Hematopoietic multipotent progenitor cell (in vitro differentiated cells): ENCODE measurements at places on chromosomes 3 and 15.

GRCh38 chr3:2211568-2211967 lies 112.9 kb downstream of the CNTN4 start:
- DNase-seq = no peak

GRCh38 chr3:132722165-132723023 lies at the start of gene NPHP3:
Gene NPHP3 (minus strand): TSS chr3:132722409. CDS start chr3:132722355, 54 bp downstream.
- DNase-seq = peak; percentile 94

GRCh38 chr15:91605576-91605975 lies 247.9 kb upstream of the SLCO3A1 start:
- no peak for DNase-seq

DNA sequence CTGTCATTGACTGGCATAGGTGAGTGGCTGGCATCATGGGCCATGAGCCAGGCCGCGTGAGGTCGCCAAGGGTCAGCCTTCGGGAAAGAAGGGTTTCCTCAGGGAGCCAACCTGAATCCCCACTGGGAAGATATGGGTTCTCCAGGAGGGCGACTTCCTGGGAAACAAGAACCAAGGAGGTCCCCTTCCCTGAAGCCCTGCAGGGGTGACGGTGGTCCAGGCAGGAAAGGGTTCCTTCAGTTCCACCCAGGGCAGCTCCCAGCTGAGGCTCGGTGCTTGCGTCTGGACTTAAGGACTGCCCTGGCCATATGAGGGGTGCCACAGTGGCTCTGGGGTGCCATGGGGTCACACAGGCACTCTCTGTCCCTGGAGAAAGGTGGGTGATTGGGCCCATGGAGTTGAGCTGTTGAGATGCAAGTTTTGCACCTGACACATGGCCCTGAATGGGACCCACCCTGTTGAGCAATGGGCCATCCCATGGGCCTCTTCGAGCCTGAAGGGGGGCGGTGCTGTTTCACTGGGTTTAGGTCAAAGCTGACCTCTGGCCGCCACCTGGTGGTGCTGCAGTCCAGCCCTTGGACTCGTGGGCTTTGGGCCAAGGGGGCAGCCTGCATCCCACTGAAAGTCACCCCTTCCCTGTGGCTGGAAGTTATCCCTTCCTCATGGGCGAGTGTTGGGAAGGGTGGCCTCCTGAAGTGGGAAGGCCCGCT lies 228.1 kb downstream of the SNRPN start:
- no peak for DNase-seq

DNA sequence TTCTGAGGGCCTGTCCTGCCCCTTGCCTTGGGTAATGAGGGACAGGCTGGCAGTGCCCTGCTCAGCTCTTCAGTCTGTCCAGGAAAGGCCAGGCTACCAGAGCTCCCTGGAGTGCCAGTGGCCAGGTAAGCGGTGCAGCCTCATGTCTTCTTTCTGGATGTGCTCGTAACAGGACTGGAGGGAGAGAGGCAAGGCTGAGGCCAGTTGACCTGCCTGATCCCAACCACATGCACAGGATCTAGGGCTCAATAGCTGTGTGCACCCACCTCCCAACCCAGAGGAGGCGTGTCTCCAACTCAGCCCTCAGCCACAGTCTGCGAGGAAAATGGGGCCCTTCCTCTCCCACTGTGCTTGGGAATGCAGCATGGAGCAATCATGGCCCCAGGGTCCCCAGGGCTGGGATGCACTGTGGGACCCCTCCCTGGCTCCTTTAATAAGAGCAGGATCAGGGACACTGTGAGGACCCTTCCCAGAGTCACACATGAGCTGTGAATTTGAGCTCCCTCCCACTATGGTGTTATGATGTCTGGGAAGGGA lies 22.5 kb downstream of the ALS2CL start:
- DNase-seq = no peak

GRCh38 chr3:88626456-88627120 lies 476.8 kb downstream of the C3orf38 start:
- no peak for DNase-seq

DNA sequence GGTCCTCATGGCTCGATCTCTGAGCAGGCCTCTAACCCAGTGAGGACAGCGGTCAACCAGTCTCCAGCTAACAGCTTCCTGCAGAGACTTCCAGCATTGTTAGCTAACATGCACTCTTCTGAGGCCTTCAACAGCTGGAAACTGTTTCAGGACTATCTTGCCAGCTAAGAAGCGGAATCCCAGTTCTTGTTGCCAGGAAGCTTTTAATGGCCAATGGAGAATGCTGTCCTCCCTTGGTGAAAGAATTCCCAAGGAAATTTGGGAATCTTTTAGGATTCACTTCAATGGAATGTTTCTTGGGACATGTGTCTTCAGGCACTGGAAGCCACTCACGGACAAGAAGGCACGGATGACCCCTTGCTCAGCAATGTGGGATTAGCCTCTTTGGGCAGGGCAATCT lies 91.7 kb downstream of the CEMIP start:
- DNase-seq = no peak

GRCh38 chr3:3084890-3085289 lies 25.3 kb downstream of the IL5RA start:
- no peak for DNase-seq

GRCh38 chr3:178593786-178594185 lies 57.5 kb downstream of the KCNMB2 start:
- DNase-seq = no peak

- DNase-seq = peak; percentile 33
Measured at GRCh38 chr3:68306571-68306970, 625.8 kb downstream of the TAFA4 start.

GRCh38 chr15:84913360-84913723 lies 28.9 kb downstream of the SLC28A1 start:
- no peak for DNase-seq

DNA sequence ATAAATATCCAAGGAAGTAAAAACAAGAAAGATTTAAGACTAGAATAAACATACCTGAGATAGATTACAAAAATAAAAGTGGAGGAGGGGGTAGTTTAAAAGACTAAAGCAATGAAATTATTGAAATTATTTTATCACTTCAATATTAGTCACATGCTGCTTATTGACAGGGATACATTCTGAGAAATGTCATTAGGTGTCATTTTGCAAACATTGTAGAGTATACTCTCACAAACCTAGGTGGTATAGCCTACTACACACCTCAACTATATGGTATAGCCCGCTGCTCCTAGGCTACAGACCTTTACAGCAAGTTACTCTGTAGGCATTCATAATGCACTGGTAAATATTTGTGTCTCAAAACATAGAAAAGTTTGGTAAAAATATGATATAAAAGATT lies 77.1 kb upstream of the MLF1 start:
- no peak for DNase-seq

GRCh38 chr3:197750858-197751737 lies 1.4 kb downstream of the FYTTD1 start:
- DNase-seq = peak; percentile 38

DNA sequence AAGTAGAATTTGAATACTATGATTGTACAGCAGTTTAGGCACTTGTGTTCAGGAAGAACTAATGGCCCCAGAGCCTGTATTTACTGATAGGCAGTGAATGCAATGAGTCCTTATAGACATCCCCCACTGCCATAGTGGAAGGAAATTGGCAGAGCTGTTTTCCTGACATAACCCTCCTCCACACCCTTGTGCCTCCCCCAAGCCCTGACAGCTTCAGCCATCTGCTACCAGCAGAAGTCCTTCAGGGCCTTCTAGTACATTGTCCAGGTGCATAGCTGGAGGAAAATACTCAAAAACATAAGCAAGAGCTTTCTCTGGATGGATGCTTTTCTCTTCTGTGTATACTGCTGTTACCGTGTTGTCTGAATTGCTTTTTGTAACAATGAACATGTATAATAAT lies 20.6 kb downstream of the ARHGAP31 start:
- DNase-seq = no peak

DNA sequence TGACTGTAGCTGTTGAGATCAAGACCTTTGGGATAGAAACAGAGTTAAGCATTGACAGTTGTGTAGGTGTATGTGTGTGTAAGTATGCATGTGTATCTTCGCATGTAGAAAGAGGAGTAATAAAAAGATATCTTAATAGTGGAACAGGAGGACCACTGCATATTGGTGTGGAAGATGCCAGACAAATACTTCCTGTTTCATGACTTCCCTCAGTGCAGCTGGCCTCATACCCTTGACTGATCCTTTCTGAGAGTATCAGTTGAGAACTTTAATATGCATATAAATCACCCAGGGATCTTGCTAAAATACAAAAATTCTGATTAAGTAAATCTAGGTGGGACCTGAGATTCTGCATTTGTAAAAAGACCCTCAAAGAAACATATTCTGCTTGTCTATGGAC lies 8.5 kb upstream of the ZBED2 start:
- DNase-seq = no peak

DNA sequence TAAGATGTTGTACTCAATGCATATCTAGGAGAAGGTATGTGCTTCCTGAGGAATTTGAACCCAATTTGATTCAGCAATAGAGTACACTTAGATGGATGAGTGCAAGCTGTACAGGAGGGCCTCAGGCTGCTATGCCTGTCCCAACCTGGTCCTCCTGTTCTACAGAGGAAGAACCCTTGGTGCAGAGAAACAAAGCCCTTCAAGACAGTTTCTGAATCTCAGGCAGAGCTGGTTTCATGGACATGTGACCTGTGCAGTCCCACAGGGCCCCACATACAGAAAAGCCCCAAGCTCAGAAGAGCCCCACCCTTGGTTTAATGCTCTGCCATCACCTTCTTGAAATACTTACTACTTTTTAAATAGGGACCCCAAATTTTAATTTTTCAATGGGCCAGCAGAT lies 15.3 kb downstream of the FOXP1 start:
- no peak for DNase-seq

GRCh38 chr3:72011485-72011884 lies 226.5 kb upstream of the PROK2 start:
- no peak for DNase-seq

DNA sequence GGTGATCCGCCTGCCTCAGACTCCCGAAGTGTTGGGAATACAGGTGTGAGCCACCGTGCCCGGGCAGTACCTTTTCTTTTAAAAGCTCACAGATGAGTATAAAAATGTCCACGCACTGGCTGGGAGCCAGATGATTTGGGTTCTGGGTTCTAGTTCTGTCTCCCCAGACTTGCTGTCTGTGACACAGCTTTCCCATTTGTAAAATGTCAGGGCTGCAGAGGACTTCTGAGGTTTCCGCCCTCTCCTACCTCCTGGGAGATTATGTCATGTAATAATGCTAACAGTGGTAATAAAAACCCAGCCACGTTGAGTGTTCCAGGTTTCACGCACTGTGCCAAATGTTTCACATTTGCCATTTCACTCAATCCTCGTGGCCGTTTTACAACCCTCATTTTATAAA lies 1.3 kb upstream of the PPP4R2 start:
- no peak for DNase-seq

DNA sequence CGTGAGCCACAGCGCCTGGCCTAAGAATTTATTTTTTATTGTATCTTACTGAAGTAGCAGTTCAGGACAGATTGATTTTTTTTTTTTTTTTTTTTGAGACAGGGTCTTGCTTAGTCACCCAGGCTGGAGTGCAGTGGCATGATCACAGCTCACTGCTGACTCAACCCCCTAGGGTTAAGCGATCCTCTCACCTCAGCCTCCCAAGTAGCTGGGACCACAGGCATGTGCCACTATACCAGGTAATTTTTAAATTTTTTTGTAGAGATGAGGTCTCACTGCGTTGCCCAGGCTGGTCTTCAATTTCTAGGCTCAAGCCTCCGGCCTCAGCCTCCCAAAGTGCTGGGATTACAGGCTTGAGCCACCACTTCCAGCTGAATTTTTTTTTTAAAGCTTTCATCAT lies 99.8 kb upstream of the HERC1 start:
- peak; percentile 39 for DNase-seq

DNA sequence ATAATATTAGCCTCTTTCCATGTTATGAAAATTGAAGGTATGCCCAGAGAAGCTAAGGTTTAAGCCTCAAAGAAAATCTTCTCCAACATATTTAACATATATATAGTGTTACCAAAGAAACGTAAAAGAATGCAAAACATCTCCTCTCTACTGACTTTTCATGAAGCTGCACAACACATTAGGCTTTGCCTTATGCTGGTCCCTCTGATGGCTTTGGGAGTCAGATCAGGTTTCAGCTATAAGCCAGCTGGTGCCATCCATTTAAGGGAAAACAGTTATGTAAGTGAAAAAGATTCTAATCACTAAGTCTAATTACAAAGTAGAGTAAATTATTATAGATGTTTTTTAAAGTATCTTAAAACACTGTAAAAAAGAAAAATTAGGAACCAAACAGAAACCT lies 410.5 kb downstream of the LSAMP start:
- no peak for DNase-seq

- no peak for DNase-seq
Measured at GRCh38 chr3:45537970-45538640, 56.4 kb upstream of the LIMD1 start.

- DNase-seq = no peak
Measured at GRCh38 chr3:143187111-143187510, 67.5 kb downstream of the CHST2 start.

GRCh38 chr3:100033184-100033583 lies 81.1 kb downstream of the FILIP1L start:
- no peak for DNase-seq

- no peak for DNase-seq
Measured at GRCh38 chr15:79978260-79978654, 7.3 kb upstream of the BCL2A1 start.

DNA sequence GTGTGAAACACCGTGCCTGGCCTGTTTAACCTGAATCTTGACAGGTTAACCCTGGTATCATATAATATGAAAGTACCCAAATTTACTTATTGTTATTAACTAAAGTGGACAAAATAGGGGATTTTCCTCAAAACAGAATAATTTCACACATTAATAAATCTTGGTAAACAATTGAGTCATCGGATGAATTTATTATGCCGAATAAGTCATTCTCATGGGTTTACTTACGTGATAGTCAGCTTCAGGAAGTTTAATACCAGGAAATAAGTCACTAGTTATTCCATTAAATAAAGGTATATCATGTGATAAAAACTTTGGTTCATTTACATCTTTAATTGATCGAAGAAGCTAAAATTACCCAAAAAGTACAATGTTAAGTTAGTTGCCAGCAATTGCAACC lies 99.7 kb downstream of the DNAH12 start:
- DNase-seq = no peak

DNA sequence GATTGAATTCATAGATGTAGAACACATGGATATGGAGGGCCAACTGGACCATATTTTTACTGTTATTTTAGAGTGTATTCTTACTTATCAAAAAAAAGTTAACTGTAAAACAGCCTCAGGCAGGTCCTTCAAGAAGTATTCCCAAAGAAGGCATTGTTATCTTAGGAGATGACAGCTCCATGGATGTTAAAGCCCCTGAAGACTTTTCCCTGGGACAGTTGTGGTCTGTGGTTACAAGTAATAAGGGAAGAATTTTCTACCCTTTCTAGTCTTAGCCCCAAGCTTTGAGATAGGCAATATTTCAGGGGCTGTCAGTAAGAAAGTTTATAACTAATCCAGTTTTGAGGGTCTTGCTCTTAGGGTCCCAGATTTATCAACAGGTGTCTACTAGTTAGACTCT lies 62.5 kb downstream of the LRRC49 start:
- DNase-seq = no peak

GRCh38 chr15:77239882-77240608 lies 169.1 kb upstream of the TSPAN3 start:
- no peak for DNase-seq

DNA sequence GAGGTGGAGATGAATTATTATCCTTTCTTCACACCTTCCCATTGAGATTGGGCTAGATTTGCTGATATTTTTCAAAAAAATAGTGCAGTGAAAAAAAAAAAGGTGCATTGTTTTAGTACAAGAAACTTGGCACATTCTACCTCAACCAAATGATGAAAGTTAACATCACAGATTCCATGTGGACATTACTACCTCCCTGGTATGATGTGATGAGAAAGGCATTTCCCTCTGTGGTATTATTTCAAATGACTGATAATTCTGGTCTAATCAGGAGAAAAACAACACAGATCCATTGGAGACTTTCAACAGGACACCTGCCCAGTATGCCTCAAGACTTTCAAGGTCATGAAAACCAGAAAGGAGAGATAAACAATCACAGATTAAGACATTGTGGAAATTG lies 313.4 kb downstream of the BCHE start:
- DNase-seq = no peak
